ENCODE measurements at places on chromosomes 3 and 15.

DNA sequence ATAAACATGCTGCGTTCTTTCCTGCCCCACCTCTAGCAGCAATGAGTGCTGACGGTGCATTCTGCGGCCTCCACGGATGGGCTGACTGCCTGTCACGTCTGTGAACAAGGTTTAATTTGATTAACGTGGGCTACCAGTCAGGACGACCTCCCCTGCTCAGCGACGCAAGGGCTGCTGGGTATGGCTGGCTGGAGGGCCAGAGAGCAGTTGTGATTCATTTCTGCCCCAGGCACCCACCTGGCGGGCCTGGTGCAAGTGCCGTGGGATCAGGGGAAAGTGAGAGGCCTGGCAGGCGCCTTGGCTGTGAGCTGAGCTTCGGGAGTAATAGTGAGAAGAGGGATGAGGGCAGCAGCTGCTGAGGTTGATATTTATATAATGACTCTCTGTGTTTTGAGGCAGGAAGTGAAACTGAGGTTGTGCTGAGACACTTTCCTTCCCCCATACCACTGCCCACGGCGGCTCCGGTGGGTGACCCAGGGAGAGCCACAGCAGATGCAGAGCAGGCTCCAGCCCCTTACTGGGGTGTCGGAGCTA is 190.4 kb upstream of the BCL6 start:
- no peak for DNase-seq

DNA sequence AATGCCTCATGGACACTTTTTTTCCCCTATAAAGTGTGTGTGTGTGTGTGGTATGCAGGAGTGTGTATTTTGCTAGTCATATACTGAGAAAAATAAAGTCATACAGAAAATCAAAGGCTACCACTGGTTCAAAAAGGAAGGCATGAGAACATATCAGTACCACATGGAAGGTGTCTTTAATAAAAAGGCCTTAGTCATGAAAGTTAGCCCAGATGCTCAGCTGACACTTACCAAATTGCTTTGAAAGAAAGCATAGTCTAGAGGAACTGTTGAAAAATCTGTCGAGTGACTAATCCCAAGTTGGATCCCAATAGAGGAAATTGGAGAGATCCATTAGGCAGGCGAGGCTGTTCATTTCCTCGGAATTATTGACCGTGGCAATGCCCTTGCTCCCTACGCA is 432.9 kb upstream of the CFAP20DC start:
- no peak for DNase-seq

GRCh38 chr15:84616235-84616634 is 15.4 kb downstream of the ZSCAN2 start:
- DNase-seq, result no peak

DNA sequence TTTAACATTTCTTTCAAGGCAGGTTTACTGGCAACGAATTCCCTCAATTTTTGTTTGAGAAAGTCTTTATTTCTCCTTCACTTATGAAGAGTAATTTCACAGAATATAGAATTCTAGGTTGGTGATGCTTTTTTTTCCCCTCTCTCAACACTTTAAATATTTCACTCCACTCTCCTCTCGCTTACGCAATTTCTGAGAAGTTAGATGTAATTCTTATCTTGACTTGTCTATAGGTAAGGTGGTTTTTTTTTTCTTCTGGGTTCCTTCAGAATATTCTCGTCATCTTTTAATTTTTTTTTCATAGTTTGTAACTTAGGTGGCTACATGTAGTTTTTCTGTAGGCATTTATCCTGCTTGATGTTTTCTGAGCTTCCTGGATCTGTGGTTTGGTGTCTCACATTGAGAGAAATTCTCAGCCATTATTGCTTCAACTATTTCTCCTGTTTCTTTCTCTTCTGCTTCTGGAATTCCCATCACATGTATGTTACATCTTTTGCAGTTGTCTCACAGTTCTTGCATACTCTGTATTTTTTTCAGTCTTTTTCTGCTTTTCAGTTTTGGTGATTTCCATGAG is 189.4 kb upstream of the GOLGA6L4 start:
- DNase-seq, result no peak

DNA sequence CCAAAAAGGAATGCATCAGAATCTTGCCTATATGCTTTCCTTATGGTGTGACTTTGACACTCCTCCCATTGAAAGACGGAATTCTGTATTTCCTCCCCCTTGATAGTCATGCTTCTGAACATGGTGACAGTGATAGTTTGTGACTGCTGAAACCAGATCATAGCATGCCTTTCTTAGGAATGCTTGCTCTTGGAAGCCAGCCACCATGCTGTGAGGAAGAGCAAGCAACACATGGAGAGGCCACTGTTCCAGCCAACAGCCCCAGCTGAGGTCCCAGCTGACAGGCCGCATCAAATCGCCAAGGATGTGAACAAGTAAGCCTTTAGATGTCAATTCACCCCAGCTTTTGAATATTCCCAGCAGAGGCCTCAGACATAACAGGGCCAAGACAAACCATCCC is 100.1 kb downstream of the IGF2BP2 start:
- DNase-seq, result no peak

GRCh38 chr3:134959516-134959915 is 164.5 kb downstream of the EPHB1 start:
- no peak for DNase-seq

- no peak for DNase-seq
Measured at GRCh38 chr15:57064033-57064432, 145.6 kb downstream of the TCF12 start.

GRCh38 chr15:78878356-78878755 is 5.7 kb downstream of the MORF4L1 start:
- no peak for DNase-seq

DNA sequence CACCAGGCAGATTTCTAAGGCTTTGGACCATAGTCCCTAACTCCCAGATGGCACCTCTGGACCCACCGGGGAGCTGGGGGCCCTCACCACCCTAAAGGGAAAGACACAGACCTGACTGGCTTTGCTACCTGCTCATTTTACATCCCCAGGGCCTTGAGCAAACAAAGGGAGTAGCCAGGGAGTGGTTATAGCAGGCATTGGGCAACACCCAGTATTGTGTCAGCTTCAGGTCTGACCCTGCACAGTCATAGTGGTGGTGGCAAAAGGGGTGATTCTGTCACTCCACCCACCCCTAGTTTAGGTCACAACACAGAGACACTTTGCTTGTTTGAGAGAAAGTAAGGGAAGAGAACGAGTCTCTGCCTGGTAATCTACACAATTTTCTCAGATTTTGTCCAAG is 352.5 kb downstream of the DIPK2A start:
- DNase-seq, result no peak

GRCh38 chr3:150631515-150632221 is 28.5 kb downstream of the SELENOT start:
- no peak for DNase-seq

DNA sequence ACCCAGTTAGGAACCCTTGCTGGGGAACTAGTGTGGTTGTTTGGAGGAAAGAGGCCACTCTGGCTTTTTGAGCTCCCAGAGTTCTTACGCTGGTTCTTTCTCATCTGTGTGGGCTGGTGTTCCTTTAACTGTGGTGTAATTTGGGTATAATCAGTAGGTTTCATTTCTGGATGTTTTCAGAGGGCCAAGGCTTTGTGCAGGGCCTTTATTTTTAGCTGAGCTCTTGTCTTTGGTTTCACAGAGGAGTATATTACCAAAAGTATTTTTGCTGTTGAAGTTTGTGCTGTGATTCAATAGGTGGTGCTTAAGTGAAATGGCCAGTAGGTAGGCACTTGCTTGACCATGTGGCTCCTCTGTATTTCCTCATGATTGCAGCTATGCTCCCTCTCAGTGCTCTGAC is 357.9 kb downstream of the KCNH8 start:
- DNase-seq, result no peak

DNA sequence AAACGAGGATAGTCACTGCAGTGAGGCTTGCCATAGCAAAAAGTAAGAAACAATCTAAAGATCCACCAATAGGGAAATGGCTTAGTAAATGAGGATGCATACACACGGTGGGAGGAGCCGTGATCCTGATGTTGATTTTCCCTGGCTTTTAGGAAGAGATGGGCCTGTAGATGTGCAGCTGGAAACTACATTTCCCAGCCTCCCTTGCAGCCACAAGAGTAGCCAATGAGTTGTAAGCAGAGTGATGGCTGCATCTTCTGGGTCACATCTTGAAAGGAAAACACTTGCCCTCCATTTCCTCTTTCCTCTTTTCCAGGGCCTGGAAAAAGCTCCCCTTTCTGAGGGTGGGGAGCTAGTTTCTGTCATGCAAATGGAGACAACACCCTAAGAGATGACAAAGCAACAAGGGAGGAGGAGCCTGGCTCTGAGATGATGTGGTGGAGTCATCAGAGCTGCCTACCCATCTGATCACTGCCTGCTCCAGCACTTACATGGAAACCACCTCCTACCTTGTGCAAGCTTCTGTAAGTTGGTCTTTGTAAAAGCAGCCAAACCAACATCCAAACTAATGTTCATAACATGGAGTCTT is 139.1 kb downstream of the TLE3 start:
- DNase-seq, result no peak

DNA sequence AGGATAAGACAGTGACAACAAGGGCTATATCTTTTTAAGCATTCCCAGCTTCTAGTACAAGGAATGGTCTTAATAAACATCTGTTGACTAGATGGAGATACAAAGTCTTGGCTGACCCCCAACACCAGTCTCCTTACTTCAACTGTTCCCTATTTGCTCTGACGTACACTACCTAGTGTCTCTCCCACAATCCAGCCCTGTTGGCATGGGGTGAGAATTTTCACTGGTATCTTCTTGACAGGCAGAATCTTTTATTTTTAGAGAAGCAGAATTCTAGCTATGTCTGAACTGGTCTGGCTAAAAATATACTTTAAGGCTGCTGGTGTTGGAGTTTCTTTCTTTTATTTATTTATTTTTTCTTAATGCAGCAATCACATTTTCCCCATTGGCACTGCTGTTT is 82.0 kb downstream of the ETFA start:
- DNase-seq, result no peak

DNA sequence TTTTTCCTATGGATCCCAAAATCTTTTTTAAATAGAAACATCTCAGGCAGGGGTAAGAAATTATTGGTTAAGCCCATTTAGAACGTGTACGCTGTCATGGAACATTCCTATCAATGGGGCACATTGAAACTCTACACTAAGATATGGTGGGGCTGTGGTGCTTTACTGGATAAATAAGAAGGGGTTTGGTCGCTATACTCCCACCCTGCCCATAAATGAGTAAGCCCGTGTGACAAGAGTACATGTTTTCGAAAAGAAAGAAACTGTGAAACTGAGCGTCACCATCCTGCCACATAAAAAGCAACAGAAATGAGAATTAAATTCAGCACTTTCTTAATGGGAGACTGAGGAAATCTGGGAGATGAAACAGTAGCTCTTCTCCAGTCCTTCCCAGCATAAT is 929.7 kb upstream of the CFAP20DC start:
- no peak for DNase-seq

GRCh38 chr3:64079369-64080150 is 56.3 kb upstream of the PSMD6 start:
- no peak for DNase-seq

- no peak for DNase-seq
Measured at GRCh38 chr3:164890061-164890460, 188.2 kb downstream of the SI start.
